ENCODE measurements at places on chromosomes 7 and 10.

DNA sequence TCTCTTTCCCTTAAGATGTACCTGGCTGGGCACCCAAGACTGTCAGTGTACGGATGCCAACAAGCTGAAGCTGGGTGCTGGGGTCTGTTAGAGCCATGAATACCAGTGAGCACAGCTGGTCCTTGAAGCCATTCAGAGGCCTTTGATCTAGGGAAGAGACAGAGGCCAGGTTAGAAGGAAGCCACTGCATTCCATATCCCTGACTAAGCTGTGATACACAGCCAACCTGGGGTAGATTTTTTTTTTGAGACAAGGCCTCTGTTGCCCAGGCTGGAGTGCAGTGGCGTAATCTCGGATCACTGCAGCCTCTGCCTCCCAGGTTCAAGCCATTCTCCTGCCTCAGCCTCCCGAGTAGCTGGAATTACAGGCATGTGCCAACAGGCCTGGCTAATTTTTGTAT is 20.8 kb downstream of the ZDHHC16 start:
- no peak for DNase-seq

GRCh38 chr7:24504040-24504439 is 69.2 kb upstream of the PALS2 start:
- no peak for DNase-seq

DNA sequence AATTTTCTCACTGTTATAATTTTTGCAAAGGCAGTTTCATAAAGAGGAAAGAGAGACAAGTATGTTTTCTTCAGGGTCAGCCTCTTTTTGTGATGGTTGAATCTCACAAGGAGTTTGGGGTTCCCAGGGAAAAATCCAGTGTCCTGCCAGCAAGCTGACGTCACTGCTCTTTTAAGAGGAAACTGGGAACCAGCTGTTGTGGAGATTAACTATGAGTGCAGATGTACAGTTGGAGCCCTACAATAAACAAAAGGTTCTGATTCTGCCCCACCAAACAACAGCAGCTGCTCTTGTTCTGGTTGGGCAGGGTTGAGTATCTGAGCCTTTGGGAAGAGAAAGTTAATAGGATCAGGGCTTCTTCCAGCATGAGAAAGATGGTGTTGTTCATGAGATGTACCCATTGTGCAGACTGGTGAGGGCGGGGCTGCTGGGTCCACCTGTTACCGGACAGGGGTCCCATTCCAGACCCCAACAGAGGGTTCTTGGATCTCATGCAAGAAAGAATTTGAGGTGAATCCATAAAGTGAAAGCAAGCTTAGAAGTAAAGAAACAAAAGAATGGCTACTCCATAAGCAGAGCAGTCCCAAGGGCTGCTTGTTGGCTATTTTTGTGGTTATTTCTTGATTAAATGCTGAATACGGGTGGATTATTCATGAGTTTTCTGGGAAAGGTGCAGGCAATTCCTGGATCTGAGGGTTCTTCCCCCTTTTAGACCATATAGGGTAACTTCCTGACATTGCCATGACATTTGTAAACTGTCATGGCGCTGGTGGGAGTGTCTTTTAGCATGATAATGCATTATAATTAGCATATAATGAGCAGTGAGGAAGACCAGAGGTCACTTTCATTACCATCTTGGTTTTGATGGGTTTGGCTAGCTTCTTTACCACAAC is 12.5 kb downstream of the PRF1 start:
- no peak for DNase-seq

GRCh38 chr7:95628831-95629439 is 32.6 kb upstream of the PDK4 start:
- DNase-seq, result no peak

DNA sequence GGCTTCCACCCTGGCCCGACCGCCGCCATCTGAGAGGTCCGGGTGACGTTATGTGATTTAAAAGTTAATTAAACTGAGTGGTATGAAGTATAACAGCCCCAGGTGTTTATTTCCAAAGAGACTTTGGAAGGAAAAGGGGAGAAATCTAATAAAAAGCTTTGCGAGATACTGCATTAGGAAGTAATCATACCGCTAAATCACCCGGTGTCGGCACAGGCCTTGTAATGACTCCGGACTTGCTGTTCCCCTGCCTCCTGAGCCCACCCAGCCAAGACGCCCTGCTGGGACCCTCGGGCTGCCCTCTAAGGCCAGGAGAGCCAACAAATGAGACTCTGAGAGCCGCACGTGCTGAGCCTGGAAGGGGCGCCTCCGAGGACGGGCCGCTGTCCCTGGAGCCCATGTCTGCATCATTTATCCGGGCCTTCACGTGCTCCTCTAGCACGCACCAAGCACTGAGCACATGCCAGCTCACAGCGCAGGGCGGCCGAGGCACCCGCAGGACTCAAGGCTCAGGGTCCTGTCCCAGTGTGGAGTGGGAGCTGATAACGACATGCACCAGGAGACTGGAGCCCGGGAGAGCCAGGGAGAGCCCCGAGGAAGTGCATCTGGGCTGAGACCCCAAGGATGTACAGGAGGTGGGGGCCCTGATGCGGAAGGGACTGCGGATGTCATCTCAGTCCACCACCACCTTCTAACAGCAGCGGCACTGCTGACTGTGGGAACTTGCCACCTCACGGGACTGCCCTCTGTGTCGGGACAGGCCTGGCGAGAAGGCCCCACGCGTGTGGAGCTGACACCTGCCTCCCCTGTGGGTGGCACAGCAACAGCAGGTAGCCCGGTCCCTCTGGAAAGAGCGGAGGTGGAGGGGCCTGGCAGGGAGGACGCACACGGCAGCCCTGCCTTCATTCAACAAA is 182.7 kb downstream of the ELFN1 start:
- no peak for DNase-seq

GRCh38 chr7:4271716-4272015 is 410.4 kb upstream of the FOXK1 start:
- no peak for DNase-seq

- no peak for DNase-seq
Measured at GRCh38 chr10:129945064-129945463, 19.0 kb downstream of the EBF3 start.

DNA sequence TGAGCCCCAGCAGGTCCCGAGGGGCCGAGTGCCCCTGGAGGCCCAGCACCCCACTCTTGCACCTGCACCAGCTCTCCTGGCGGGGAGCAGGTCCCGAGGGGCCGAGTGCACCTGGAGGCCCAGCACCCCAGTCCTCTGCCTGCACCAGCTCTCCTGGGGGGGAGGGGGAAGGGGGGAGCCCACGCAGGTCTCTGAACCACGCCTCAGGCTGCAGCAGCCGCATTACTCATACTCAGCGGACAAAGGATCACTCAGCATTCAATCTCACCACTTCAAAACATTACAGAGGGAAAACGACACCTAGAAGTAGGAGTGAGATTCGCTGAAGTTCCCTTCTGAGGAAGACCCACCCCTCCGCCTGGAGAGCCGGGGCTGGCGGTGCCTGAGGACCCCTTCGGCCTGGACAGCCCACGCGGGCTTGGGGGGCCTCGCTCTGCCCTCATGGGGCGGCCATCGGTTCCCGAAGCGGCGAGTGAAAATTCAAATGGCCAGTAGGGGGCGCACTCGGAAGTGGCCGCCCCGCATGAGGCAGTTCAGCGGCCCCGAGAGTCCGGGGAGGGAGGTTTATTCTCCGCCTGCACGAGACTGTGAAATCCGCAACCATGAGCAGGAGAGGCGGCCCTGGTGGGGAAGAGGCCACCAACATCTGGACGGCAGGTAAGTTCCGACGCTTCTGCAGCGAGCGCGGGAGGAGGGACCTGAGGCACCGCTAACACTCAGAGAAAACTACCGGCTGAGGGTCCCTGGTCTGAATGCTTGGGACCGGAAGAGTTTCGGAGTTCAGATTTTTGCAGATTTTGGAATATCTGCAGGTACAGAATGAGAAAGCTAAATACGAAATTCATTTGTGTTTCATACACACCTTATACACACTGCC is 1.1 kb upstream of the GPER1 start:
- DNase-seq, result peak; percentile 72

GRCh38 chr10:105644091-105644490 is 1003.0 kb downstream of the SORCS3 start:
- DNase-seq, result no peak

DNA sequence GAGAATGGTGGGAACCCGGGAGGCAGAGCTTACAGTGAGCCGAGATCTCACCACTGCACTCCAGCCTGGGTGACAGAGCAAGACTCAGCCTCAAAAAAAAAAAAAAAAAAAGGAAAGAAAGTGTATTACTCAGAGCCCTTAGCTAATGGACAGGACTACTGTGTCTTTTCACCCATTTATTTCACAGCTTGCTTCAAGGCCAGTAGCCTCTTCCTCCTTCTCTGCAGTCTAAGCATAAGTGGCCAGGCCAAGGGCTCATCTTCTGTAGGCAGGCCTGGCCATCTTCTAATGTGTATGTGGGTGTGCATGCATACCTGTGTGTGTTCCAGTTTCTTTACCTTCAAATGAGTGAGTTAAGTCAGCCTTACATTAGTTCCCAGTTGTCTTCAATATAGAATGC is 94.8 kb upstream of the GDF10 start:
- no peak for DNase-seq

- DNase-seq, result no peak
Measured at GRCh38 chr7:3232228-3232627, 68.8 kb upstream of the SDK1 start.

- peak; percentile 38 for DNase-seq
Measured at GRCh38 chr10:79400146-79401004, 45.0 kb downstream of the ZCCHC24 start.

- no peak for DNase-seq
Measured at GRCh38 chr7:44163591-44163990, 22.5 kb upstream of the MYL7 start.

- peak; percentile 9 for DNase-seq
Measured at GRCh38 chr7:100745184-100745583, 11.8 kb downstream of the ZAN start.

DNA sequence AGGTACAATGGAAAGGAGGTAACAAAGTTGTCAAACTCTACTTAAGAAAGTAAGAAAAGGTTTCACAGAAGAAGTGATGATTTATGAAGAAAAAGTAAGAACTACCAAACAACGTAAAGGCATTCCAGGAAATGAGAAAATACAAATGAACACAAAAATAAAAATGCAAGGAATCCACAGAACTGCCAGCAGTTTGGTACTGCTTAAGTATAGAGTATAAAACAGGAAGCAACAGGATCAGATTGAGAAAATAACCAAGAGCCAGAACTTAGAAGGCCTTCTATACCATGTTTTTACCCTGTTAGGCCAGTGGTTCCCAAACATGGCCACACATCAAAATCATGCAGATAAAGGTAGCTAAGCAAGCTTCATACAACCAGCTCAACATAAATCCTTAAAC is 9.2 kb downstream of the NDUFA5 start:
- no peak for DNase-seq

- no peak for DNase-seq
Measured at GRCh38 chr7:24510759-24511158, 62.5 kb upstream of the PALS2 start.

DNA sequence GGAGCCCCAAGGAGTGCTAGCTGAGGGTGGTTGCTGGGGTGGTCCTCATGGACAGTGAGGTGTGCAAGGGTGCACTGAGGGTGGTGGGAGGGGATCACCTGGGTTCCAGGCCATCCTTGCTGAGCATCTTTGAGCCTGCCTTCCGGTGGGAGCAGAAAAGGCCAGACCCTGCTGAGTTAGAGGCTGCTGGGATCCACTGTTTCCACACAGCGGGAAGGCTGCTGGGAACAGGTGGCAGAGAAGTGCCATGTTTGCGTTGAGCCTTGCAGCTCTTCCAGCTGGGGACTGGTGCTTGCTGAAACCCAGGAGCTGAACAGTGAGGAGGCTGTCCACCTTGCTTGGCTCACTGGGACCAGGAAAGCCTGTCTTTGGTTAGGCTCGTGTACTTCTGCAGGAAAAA is 34.9 kb downstream of the PRF1 start:
- DNase-seq, result no peak

DNA sequence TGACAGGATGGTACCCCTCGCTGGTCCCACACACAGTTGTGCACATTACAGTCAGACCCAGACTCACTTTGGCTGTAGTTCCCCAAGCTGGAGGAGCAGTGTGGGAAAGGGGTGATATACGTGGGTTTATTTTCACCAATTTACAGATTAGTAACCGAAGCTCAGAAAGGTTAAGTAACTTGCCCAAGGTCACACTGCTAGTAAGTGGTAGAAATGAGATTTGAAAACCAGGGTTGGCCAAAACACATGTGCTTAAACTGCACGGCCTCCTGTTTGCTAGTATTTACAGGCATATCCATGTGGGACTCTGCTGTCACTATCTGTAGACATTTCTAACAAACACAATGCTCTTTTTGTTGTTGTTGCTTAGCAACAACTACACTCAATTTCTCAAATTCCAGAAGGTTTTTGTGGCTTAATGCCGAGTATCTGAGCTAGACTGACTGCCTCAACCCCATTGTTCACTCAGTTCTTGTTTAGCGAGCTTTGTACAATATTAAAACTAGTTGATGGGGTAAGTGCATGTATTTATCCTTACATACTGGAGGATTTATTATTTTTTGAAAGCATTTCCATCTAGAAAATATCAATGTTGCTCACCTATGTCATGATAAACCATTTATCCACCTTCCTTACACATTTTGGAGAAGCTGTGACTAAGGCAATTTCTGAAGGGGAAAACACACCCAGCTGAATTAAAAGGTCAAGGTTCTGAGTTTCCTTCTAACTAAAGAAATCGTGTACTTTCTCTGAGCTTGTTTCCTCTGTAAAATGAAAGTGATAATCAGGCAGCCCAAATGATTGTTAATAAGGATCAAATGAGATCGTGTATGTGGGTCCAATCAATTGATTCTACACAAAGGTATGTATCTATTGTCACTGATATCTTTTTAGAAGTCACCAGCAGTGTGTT is 5.3 kb upstream of the TMEM139 start:
- DNase-seq, result no peak

GRCh38 chr7:73650524-73650923 is 17.1 kb upstream of the VPS37D start:
- DNase-seq, result no peak

DNA sequence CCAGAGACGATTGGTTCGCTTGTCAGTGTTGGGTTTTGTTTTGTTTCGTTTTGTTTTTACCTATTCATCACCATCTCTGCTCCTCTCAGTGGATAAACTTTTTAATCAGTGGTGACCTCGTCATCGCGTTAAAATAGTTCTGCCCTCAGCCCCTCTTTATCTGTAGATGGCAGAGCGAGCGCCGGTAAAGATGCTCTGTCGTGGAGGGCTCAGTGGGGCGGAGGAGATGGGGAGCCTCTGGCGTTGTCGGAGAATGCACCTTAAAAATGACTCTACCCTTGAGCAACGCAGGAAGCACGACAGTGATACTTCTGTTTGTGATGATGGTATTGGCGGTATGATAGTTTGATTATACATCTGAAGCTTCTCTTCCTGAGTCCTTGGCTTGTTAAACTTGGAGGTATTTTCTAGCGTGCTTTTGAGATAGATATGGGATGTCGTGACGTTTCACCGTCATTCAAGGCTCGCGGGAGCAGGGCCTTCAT is 554 bp downstream of the CSGALNACT2 start:
- DNase-seq, result peak; percentile 64

DNA sequence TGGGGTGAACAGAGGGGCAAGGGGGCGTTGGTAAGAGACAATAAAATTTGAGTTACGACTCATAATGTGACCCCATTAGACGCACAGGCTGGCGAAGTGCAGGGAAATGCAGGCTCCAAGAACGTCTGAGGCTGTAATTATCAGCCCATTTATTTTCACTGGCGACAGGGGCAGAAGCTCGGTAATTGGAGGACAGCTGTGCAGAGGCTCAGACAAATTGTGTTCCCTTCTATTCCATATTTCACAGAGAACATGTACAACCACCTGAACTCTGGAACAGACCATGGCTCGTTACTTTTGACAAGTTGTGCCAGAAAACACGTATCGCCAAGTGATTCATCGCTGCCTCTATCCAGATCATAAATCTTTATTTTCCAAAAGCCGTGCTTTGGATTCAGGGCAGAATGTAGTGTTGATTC is 137.3 kb upstream of the FRMD4A start:
- no peak for DNase-seq

Measured in stimulated activated CD4-positive, alpha-beta T cell treated with anti-CD3 and anti-CD28 coated beads, Interleukin-4, amount 100 ng/mL, for 24 hours (primary cell).